ENCODE measurements at places on chromosomes 3 and 15.

- DNase-seq: no peak
Observed at GRCh38 chr3:45947361-45947760, 4.1 kb downstream of the CXCR6 start.

DNA sequence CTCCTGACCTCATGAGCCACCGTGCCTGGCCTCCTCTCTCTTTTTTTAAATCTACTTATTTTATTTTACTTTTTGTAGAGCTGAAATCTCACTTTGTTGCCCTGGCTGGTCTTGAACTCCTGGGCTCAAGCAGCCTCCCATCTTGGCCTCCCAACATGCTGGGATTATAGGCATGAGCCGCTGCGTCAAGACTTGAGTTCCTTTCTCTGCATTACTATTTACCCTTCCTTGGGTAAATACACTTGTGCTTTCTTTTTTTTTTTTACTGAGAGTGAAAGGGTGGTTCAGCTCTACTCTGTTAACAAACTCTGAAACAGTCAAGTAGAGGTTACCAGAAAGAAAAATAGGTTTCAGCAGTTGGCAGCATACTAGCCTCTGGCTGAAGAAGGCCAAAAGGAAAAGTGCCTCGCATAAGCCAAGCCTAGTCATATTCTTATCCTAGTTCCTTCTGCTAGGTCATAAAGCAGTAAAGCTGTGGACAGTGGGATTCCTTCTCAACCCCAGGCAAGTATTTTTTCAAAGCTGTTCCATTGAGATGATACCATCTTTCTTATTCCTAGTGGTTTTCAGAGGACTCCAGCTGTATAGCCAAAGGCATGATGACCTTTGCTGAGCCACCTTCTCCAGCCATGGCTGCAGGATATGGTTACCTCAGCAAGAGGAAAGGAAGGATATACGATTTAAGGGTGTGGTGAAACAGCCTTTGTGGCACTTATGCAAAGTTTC lies 135.1 kb downstream of the RBPMS2 start:
- no peak for DNase-seq

DNA sequence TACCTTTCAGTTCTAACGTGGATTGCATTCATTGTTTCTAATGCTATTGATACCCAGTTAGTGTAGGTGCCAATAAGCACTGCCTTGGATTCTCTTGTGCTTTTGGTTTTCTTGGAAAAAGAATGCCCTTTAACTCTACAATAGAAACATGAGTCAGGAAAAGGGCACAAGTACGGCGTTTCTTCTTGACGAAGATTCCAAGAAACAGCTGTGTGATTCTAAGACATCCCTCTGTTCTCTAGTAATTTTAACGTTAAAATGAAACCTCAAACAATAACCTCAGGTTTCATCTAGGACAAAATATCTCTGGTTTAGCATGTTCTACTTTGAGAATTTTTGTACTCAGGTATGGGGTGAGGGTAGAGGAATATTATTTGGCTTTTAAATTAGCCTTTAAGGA lies 540.5 kb upstream of the ATP11B start:
- no peak for DNase-seq

GRCh38 chr3:66467996-66468735 lies 32.7 kb downstream of the LRIG1 start:
- DNase-seq: no peak

DNA sequence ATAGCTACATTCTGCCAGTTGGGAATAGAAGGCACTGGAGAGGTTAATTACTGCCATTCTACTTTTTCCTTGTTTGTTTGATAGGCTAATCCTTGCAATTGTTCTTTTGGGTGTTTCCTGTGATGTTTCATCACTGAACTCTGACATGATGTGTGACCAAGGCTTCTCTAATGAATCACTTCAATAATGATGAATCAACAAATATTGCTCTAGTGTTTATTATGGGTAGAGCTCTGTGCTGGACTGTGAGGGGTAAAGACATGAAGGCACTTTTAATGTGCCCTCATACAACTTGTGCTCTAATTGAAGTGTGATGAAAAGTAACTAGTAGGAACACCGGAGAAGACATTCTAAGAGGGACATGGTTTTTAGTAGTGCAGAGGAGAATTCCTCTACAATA lies 233.6 kb downstream of the WDR72 start:
- no peak for DNase-seq

DNA sequence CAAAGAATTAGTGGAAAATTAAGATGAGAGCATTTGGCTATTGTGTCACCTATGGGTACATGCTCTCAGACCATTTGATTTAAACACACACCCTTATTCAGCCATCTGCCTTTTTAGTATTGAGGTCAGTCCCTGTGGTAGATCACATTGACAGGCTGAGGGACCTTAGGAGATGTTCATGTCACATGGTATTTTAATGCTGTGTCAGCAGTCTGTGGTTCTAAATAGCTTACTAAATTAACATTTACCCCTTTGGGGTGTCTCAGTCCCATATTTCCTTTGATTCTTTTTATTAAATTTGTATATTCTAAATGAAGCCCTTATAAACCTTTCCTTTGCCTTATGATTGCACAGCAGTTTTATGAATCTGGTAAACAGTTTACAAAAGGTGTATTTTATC lies 2.3 kb downstream of the RBM5 start:
- no peak for DNase-seq

DNA sequence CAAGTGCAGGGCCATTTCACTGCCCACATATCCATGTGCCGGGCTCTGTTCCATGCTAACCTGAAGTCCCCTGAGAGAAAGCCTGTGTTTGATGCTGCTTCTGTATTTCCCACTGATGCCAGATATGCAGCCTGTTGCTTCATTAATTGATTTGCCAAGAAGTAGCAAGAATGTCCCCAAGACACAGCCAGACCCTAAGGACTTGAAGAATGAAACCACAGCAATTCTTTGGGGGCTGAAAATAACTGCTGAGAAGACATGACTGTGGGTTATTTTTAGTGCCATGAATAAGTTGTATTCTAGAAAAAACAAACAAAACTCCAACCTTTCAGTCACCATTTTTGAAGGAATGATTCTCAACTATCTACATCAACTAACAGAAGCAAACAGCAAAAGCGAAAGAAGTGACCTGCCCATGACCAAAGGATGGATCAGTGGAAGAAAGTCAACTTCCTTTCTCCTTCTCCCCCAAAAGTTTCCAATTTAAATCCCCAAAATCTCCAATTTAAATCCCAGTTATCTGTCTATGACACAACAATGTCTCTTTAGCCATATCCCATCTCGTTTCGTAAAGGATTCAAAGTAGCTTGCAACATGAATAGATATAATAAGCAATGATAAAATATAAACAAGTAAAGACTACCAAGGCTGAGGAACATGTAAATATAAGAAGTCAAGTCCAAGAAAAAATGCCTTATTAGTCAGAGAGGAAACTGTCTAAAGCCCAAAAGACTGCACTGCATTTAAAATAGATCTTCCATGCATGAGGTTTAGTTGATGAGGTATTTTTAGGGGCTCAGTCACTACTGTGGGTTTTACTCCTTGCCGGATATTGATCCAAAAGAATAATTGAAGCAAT lies 226.8 kb downstream of the DTWD1 start:
- no peak for DNase-seq

- DNase-seq: no peak
Observed at GRCh38 chr3:52213005-52213404, 12.4 kb downstream of the TLR9 start.

GRCh38 chr15:64930019-64930652 lies 18.4 kb downstream of the ANKDD1A start:
- no peak for DNase-seq

- no peak for DNase-seq
Observed at GRCh38 chr15:40332113-40332781, 8.5 kb downstream of the CCDC9B start.

DNA sequence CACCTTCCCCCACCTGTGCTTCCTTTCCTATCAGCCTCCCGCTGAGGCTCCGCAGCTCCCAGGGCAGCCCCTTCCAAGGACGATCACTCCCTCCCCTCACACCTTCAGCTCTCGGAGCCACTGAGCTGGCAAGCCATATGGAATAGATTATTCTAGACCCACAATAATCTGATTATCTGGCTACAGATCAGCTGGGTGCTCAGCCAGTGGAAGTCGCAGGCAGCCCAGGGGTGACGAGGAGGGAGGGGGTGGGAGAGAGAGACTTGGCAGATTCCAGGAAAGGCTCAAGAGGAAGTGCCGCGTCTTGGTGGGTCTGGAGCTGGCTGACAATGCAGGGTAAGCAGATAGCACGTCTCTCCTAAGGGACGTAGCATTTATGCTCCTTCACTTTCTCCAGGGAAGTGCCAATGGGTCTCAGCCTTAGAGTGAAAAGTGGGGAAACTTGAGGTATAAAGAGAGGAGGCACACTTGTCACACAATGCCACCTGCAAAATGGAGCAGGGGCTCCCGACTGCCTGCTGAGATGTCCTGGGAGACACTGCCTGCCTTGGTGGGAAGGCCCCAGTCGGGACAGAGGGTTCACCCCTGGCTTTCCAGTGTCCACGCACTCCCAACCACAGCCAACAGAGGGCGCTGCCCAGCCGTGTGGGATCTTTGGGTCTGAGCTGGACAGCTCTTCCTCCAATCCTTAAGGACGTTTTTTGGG lies 9.4 kb upstream of the MESP1 start:
- DNase-seq: peak; percentile 51

DNA sequence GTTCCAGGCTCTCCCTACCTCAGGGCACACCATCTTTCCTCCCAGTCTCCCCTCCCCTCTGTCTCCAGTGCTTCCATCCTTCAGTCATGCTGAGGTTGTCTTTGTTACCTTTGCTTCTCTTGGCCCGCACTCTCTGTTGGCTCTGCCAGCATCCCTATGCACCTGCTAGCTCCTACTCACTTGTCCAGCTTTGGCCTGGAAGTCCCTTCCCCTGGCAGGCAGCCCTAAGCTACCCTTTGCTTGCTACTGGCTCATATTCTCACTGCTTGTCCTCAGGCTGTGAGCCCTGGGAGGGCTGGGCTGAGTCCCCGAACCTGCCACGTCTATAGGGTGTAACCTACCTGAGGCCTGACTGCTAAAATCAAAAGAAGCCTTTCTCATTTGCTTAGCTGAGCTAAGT lies 122.7 kb downstream of the PGPEP1L start:
- no peak for DNase-seq

Data from brain microvascular endothelial cell (primary cell).